ENCODE measurements at places on chromosomes 7 and 10.
A peak's percentile ranks its signal among the peaks of the same experiment; 100 is the strongest.

DNA sequence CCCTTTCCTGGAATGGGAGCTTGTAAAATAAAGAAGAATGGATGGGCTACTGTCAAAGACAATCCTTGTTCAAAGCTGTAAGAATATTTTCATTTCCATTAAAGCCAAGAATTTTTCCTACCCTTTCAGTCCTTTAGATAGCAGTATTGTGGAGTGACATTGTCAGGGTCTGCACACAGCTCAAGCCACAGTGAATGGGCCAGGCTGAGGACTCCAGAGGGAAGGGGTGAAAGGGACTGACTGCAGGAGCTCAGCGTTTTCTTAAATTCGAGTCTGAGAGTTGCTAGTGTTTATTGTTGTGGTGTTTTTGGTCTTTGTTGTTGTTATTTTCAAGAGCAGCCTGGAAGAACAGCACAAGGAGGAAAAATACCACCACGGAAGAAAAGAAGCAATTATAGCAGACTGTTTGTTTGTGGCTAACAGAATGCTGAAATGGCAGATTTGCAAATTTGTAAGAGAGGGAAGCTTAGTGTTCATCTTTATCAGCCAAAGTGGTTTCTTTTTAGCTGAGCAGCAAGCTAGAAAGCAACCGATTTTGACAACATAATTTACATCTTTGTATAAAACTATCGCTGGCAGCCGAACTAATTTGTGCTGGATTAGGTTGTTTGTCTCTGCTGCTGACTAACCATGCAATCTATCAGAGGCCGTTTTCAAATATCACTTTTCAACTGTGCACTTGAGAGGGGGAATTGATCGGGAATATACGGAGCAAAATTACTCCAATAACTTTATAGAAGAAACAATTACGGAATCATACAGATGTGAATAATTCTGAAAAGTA, 192.1 kb downstream of the LRMDA start:
- no peak for DNase-seq

GRCh38 chr7:134996097-134996550, 9.8 kb downstream of the AGBL3 start:
- no peak for DNase-seq

DNA sequence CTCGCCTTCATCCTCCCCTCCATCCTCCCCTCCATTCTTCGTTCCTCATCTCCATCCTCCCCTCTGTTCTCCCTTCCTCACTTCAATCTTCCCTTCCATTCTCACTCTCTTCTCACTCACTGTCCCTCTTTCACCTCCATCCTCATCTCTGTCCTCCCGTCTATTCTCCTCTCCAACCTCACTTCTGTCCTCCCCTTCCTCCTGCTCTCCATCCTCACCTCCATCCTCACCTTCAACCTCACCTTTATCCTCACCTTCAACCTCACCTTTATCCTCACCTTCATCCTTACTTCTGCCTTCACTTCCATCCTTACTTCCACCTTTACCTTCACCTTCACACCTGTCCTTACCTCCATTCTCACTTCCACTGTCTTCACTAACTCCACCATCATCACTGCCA, 11.3 kb upstream of the RABGEF1 start:
- no peak for DNase-seq

GRCh38 chr7:27420702-27421101, 178.1 kb downstream of the EVX1 start:
- DNase-seq = no peak

DNA sequence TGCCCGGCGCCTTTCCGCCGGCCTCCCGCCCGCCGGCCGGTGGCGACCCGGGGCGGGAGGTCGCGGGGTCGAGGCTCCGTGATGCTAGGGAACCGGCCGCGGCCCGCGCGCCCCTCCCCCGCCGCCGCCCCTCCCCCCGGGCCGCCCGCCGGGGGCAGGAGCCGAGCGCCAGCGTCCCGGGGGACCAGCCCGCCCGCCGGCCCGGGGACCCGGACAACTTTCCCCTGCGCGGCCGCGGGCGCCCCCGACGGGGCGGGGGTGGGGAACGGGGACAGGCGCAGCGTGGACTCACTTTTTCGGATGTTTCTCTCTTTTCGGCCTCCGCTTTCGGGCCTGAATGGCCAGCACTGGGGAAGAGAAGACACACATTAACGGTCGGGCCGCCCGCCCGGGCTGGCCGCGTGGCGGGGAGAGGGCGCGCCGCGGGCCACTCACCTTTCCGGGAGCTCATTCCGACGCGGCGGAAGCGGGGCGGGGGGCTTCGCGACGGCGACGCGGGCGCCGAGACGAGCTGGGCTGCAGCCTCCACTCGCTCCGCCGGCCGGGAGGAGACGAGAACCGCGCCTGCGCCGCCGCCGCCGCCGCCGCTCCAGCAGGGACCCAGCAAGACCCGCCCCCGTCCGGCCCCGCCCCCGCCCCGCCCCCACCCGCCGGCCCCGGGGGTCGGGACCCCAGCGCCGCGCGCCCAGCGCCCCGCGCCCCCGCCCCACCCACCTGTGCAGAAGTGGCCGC, at the start of gene SRPK2:
Gene SRPK2 (minus strand): TSS at position 566 of the 732 bp plus-strand sequence.
- DNase-seq = peak; percentile 88

DNA sequence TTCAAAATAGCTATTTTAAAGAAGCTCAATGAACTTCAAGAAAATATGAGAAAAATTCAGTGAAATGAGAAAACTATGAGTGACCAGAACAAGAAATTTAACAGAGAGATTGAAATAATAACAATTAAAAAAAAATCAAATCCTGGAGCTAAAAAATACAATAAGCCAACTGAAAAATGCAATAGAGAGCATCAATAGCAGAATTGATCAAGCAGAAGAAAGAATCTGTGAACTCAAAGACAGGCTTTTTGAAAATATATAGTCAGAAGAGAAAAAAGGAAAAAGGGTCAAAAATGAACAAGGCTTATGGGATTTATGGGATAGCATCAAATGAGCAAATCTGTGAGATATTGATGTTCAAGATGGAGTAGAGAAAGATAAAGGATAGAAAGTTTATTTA, 133.0 kb downstream of the OTUD1 start:
- DNase-seq = no peak
